ENCODE measurements at places on chromosomes 6 and 20.

GRCh38 chr6:50602292-50602691 lies 111.0 kb upstream of the TFAP2D start:
- no peak for DNase-seq

GRCh38 chr20:49278818-49279676 lies 1.2 kb upstream of the ZNFX1 start:
- peak; percentile 63 for DNase-seq

DNA sequence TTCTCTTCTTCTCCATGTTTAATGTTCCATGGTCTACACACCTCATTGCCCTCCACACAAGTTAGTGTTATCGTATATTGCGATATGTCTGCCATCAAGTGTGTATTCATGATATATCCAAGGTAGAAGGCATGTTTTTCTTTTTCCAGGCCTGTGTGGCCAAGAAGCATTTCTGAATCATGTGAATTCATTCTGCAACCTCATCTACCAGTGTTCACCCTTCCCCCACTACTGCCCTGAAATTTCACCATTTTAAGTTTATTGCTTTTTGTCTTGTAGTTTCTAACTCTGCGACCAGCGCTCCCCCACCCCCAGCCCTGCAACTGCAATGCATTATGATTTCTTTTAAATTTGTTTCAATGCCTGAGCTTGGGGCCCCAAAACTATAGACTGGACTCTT lies 618.0 kb upstream of the FLRT3 start:
- DNase-seq, result no peak

DNA sequence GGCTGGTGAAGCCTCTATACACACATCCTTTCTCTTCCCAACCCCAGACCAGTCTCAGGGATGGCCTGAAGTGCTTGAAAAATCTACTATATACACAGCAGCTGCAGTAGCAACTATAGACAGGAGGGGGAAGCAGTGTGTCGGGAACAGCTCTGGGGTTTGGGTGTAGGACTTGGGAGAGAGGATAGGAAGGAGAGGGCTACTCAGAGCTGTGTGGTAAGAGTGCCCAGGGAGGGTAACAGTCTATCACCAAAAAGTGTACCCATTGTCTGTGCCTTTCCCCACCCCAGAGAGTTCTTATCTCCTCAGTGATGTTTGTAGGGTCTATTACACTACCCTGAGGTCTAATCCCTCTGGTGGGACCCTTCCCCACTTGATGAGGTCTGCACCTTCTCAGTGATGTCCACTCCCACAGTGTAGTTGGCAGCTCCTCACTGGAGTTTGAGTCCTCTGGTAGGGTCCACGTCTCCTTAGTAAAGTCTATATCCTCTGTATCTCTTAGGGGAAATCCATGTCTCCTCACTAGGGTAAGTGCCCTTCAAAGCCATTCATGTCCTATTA lies 1.5 kb upstream of the GGT7 start:
- DNase-seq, result peak; percentile 77

GRCh38 chr6:86148586-86148985 lies 505.9 kb upstream of the SYNCRIP start:
- DNase-seq, result no peak

DNA sequence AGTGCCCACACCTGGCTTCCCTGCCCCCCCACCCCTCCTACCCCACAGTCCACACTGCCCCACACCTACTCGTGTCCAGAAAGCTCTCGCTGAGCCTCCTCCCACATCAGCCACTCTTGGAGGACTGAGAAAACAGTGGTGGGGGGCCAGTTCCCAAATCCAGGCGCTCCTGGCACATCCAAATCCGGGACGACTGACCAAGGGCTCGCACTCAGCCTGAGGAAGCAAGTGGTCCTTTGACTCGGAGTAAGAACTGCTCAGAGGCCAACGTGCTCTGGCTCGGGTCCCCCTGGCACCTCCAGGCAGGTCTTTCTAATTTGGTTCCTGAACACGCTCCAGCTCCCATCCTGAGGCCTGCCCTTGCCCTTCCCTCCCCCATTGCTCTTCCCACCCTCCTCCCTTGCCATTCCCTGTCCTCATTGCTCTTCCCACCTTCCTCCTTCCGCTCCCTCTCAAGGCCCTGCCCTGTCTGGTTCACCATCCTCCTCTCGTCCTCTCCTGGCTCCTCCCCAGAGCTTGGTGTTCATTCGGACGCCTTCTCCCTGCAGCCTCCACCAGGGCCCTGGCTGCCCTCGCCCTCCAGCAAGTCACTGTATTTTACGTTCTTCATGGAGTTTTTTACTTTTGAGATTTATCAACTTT lies 83.6 kb downstream of the THBS2 start:
- DNase-seq, result no peak

GRCh38 chr6:33790379-33790778 lies 1.4 kb upstream of the LEMD2 start:
- no peak for DNase-seq

DNA sequence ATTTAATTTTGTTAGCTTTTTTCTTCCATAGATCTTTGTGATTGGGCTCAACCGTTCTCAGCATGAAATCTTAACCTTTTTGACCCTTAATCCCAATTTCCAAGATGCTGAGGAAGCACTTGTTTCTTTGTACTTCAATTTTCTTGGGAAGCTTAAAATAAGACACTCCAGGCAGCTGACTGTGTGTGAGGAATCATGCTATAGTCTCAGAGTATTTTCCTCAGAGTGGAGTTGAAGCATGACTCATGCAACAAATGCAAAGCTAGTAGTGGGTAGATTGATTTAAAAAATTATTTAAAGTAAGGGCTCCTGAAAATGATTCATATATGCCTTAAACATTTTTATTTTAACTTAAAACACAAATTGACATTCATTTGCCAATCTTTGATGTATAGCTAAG lies 168.7 kb downstream of the BTBD3 start:
- DNase-seq, result no peak

DNA sequence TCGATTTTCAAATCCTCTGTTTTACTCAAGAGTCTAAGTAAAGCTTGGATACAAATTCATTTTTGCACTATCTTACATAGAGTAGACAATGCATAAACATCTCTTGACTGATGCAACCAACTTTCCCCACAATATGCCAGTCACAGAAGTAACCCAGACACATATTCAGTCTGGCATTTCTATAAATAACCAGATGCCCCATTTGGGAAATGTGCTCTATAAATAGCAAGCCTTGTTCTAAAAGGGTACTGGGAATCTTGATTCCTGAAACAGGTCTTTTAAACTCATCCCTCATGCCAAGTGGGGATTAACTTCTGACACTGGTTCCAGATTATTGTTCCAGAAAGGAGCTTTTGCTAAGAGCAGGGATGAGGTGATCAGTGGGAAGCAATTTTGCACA lies 411.7 kb downstream of the EPM2A start:
- DNase-seq, result no peak

- no peak for DNase-seq
Observed at GRCh38 chr20:10362674-10363073, 71.3 kb downstream of the MKKS start.

- no peak for DNase-seq
Observed at GRCh38 chr6:20696676-20697075, 162.4 kb downstream of the CDKAL1 start.

- DNase-seq, result no peak
Observed at GRCh38 chr20:57480444-57481160, 44.3 kb downstream of the CTCFL start.

- DNase-seq, result no peak
Observed at GRCh38 chr6:134007077-134007476, 45.3 kb downstream of the SLC2A12 start.

DNA sequence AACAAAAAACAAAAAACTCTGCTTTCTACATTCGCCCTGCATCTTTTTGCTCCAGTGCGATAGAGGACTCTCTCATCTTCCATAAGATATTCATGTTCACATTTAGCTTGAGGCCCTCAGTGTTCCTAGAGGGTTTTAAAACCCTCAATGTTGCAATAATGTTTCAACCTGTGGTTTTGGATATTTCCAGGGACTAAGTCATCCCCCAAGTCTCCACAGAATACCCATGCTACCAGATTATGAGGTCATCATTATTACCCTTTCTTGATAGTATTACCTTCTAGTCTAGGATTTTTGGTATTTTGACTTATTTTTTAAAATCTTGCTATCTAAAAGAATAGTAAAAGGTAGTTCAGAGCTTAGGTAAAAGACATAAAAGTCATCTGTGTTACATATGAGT lies 480.5 kb upstream of the ID4 start:
- DNase-seq, result no peak

DNA sequence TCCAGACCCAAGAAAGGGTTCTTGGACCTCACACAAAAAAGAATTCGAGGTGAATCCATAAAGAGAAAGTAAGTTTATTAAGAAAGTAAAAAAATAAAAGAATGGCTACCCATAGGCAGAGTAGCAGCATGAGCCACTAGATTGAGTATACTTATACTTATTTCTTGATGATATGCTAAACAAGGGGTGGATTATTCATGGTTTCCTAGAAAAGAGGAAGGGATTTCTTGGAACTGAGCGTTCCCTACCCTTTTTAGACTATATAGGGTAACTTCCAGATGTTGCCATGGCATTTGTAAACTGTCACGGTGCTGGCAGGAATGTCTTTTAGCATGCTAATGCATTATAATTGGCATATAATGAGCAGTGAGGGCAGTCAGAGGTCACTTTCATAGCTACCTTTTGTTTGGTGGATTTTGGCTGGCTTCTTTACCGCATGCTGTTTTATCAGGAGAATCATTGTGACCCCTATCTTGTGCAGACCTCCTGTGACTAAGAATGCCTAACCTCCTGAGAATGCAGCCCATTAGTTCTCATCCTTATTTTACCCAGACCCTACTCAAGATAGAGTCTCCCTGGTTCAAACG lies 44.3 kb downstream of the TENT5A start:
- DNase-seq, result no peak

- no peak for DNase-seq
Observed at GRCh38 chr6:3119040-3119723, 671 bp downstream of the BPHL start.

Data from stimulated activated CD8-positive, alpha-beta memory T cell treated with anti-CD3 and anti-CD28 coated beads, Interleukin-4, amount 100 ng/mL, for 48 hours (primary cell).